ENCODE measurements at places on chromosomes 12 and 14.
A peak's percentile ranks its signal among the peaks of the same experiment; 100 is the strongest.

- no peaks in the 10 kb centered on the region for H3K36me3 ChIP-seq
- H3K4me3 ChIP-seq = no peak overlapping the region
- peaks cover 14% of the 10 kb centered on the region for H3K27me3 ChIP-seq
- H3K4me1 ChIP-seq = peaks cover 36% of the 10 kb centered on the region
Observed at GRCh38 chr14:55758796-55759195, 178.8 kb downstream of the KTN1 start.

DNA sequence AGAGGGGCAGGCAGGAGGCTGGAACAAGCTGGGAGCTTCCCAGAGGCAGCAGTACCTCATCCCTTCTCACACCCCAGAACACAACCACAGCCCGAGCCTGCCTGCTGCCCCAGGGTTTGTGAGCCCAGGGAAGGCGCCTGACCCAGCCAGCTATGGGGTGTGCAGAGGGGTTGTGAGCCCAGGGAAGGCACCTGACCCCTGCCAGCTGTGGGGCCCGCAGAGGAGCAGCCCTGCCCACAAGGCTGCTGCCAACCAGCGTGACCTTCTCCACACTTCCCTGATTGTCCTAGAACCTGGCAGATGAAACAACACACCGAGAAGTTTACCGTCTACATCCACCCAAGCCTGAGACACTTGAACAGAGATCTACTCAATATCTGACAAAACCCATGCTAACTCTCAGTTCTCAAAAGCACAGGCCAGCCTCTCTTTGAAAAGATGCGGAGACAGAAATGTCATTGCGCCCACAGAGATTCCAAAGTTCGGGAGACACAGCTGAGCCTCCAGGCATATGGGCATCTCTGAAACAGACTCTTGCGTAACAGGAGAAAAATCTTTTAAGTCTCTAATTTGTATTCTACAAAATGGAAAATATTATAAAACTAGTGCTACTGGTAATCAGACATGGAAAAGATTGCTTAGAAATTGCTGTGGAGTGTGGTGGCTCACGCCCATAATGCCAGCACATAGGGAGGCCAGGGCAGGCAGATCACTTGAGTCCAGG lies 47.3 kb downstream of the SFSWAP start:
- H3K4me1 ChIP-seq = no peaks in the 10 kb centered on the region
- H3K36me3 ChIP-seq = peaks cover 92% of the 10 kb centered on the region
- no peak overlapping the region for H3K27ac ChIP-seq
- no peak for DNase-seq
- H3K27me3 ChIP-seq = no peaks in the 10 kb centered on the region

GRCh38 chr12:12398026-12398859 lies 41.4 kb downstream of the BORCS5 start:
- H3K27me3 ChIP-seq = peaks cover 2% of the 10 kb centered on the region
- H3K36me3 ChIP-seq = peaks cover 13% of the 10 kb centered on the region
- H3K4me3 ChIP-seq = peak overlapping the region; percentile 20

GRCh38 chr12:107400686-107401447 lies 284.7 kb upstream of the PWP1 start:
- DNase-seq = no peak
- no peaks in the 10 kb centered on the region for H3K27me3 ChIP-seq
- H3K4me1 ChIP-seq = peaks cover 45% of the 10 kb centered on the region
- no peak overlapping the region for H3K4me3 ChIP-seq
- no peaks in the 10 kb centered on the region for H3K36me3 ChIP-seq

DNA sequence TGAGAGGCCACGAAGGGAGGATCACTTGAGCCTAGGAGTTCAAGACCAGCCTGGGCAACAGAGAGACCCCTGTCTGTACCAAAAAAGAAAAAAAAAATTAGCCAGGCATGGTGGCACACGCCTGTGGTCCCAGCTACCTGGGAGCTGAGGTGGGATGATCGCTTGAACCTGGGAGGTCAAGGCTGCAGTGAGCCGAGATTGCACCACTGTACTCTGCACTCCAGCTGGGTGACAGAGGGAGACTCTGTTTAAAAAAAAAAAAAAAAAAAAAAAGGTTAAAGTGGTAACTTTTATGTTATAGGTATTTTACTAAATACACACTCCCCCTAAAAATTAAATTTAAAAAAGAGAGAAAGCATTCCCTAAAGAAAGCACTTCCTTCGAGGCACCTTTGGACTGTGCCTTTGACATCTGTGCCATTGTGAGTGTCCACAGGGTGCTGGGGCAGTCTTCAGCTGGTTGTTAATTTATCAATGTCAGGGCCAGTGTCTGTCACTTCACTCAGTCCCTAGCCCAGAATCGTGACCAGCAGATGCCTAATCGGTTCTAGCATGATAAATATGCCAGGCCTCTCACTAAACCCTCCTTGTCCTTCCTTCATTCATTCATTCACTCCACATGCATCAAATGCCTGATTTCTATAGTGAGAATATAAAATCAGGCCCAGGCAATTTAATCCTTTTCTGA lies 63.1 kb downstream of the B4GALNT3 start:
- H3K27ac ChIP-seq = no peak overlapping the region
- no peaks in the 10 kb centered on the region for H3K4me1 ChIP-seq
- H3K36me3 ChIP-seq = no peaks in the 10 kb centered on the region
- DNase-seq = no peak

GRCh38 chr12:111664499-111664898 lies 21.3 kb downstream of the BRAP start:
- DNase-seq = no peak
- peaks cover 24% of the 10 kb centered on the region for H3K4me1 ChIP-seq
- peaks cover 52% of the 10 kb centered on the region for H3K36me3 ChIP-seq
- H3K4me3 ChIP-seq = no peak overlapping the region
- no peaks in the 10 kb centered on the region for H3K27me3 ChIP-seq
- peak overlapping the region; percentile 91 for H3K27ac ChIP-seq

GRCh38 chr12:128245121-128245520 lies 21.8 kb upstream of the TMEM132C start:
- no peak overlapping the region for H3K27ac ChIP-seq
- no peak overlapping the region for H3K4me3 ChIP-seq
- DNase-seq = no peak
- peaks cover 20% of the 10 kb centered on the region for H3K4me1 ChIP-seq
